ENCODE measurements at places on chromosomes 6 and 20.

DNA sequence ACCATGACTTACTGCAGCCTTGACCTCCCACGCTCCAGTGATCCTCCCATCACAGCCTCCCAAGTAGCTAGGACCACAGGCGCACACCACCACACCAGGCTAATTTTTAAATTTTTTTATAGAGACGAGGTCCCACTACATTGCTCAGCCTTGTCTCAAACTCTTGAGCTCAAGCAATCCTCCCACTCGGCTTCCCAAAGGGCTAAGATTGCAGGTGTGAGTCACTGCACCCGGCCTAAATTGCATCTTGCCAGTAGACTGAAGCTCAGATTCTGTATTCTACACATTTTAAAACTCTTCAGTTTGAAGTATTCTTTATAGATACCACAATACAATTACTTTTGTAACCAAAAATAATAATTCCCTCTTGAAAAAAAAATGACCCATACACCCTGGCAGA lies 11.4 kb downstream of the NUDT3 start:
- DNase-seq: no peak

DNA sequence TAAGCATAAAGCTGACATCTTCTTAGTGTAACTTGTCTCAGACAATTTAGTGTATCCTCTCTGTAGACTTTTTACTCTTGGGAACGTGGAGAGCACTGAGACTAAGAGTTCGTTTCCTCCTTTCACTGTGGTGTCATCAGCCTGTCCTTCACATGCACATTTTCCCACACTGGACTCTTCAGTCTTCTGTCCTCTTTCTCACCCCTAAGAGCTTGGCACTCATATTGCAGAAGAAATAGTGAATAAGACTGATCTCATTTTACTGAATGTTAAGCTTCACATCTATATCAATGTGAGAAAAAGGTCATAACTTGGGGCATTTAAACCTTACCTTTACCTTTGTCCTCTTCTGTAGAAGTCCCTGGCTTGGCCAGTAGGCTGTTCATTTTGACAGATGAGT lies 25.6 kb downstream of the FUCA2 start:
- DNase-seq: no peak

DNA sequence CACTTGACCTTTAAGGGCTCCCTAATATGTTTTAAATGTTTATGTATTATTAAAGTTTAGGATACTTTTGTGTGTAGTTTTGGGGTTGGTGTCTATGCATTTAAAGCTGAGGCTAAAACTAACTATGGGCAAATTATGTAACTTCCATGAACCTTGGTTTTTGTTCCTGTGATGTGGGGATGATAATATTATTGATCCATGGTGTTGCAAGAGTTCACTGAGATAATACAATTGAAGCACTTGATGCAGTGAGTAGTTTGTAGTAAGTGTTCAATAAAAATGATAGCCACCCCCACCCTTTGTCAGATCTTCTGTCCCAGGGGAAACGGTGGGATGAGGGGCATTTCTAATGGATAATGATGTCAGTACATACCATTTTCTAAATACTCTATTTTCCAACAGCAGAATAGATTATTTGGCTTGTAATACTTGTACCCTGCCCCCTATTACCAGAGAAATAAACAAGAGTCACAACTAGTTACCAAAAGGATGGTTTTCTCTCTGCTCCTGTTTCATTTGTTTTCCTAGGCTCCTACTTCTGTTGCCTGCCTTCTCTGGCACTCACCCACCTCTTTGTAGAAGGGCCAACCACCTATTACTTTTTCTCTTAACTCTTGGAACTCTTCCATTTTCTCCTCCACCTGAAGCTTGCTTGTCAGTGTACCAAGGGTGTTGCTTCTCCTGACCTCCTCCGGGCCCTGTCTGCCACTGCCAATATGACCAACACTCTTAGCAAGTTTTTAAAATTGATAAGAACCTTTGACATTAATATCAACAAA lies 97.9 kb downstream of the RCAN2 start:
- DNase-seq: no peak

DNA sequence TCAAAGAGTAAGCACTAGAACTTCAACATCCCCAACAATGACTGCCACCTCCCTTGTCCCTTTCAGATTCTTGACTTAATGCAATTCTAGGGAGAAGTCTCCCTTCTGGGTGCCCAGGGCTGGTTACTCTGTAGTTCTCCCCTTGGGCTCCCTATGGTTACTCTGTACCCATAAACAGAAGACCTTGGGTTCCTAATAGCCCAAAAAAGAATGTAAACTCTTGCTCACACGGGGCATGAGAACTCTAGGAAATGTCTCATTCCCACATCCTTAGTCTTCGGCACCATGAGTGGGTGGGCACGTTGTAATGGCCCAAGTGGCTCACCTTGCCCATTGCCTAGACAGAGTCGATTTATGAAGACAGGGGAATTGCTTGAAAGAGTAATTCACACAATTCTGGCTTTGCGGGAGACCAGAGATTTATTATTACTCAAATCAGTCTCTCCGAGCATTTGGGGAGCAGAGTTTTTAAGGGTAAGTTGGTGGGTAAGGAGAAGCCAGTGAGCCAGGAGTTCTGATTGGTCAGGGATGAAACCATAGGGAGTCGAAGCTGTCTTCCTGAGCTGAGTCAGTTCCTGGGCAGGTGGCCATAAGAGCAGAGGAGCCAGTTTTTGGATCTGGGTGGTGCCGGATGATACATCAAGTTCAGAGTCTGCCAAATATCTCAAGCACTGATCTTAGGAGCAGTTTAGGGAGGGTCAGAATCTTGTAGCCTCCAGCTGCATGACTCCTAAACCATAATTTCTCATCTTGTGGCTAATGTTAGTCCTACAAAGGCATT lies 61.2 kb upstream of the SIRPG start:
- no peak for DNase-seq

DNA sequence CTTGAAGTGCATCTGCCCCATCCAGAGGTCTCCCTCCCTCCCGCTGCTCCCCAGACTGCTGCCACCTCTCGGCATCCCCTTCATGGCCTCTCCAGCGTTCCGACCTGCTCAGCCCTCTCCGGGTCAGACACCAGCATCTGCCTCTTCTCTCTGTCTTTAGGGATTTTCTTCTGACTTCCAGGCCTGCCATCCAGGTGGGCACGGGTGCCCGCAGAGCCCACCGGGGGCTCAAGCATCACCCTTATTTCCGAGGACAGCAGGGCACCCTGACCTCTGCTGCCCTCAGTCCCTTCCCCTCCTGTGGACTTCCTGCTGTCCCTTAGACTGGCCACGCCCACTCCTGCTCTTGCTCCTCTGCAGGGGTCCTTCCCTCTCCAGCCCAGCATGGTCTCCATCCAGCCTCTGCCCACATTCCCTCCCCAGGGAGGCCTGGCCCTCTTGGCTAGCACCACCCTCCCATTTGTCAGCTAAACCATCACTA lies 3.3 kb downstream of the NPEPL1 start:
- DNase-seq: no peak

Measured in B cell (primary cell).